Right lobe of liver (tissue), 6 donors: ENCODE measurements at places on chromosomes 1 and 21. TPM values are rescaled to one million over a fixed set of nuclear protein-coding genes. Genes with fewer than 3 reads are reported as not detected.

KRTAP7-1 gene
- not detected for total RNA-seq

PRAMEF4 gene
- total RNA-seq = not detected

DMRTB1 gene
- not detected for total RNA-seq

KCNJ9 gene
- not detected for total RNA-seq

AUNIP gene
- total RNA-seq = not detected

TMEM200B gene
- 4.5 TPM for total RNA-seq

RHCE gene
- total RNA-seq = 0.90 TPM

TMCO4 gene
- 10.7 TPM for total RNA-seq

TCHH gene
- total RNA-seq = 0.25 TPM

LRRC8C gene
- 1.5 TPM for total RNA-seq

DNA sequence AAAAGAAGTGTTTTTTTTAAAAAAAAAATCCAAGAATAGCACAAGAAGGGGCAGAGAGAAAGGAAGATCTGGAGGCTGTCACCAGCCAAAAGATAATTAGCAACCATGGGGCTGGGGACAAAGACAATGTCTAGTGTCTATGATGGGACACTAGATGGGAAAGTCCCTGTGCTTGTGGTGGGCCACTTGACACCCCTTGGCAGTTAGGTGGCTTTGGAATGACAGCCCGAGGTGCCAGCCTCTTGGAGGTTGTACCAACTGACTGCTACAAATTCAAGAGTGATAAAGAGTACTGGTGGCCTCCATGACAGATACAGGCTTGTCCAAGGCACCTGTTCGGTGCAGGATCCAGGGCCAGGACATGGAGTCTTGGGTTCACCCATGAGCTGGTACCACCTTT is 21.6 kb downstream of the ATP2B4 start:
- no peak overlapping the region for H3K27ac ChIP-seq
- H3K36me3 ChIP-seq = no peaks in the 10 kb centered on the region
- no peaks in the 10 kb centered on the region for H3K27me3 ChIP-seq
- H3K4me1 ChIP-seq = no peaks in the 10 kb centered on the region
- DNase-seq = no peak

DNA sequence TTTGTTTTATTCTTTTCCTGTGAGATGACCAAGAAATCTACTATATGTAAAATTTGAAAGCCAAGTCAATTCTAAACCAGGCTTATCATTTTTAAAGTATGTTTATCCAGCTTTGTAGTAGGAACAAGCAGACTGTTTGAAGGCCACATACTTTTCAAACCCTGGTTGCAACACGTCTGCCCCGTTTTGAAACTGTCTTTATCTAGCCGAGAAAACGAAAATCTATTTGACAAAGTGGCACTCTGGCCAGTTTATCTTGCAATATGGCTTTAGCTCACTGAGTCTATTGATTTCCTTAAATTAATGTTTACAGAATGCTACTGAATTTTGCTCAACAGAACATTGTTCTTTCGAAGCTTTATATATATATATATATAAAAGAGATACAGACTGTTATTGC is 39.7 kb downstream of the PROX1 start:
- peak; percentile 79 for DNase-seq
- peak overlapping the region; percentile 5 for H3K27ac ChIP-seq
- H3K27me3 ChIP-seq = no peaks in the 10 kb centered on the region
- H3K36me3 ChIP-seq = no peaks in the 10 kb centered on the region
- H3K4me1 ChIP-seq = peaks cover 80% of the 10 kb centered on the region

DNA sequence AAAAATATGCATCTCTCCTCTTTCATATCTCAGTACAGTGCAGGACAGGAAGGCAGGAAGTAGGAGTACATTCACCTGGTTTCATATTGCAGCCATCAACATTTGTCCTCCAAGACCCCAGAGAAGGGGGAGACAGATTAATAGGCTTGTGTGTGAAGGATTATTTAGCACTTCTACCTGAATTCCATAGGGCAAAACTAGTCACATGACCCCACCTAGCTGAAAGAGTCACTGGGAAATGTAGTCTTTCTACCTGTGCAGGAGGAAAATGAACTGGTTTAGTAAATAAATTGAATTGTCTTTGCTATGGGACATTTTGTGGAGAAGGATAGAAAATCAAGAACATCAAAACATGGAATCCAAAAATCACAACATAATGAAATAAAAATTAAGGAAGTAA is 13.9 kb upstream of the TRIM33 start:
- H3K4me3 ChIP-seq = no peak overlapping the region
- no peaks in the 10 kb centered on the region for H3K36me3 ChIP-seq
- DNase-seq = no peak
- H3K4me1 ChIP-seq = no peaks in the 10 kb centered on the region

GRCh38 chr1:245404527-245404926 is 249.7 kb downstream of the KIF26B start:
- no peaks in the 10 kb centered on the region for H3K27me3 ChIP-seq
- no peak overlapping the region for H3K4me3 ChIP-seq
- no peak for DNase-seq
- H3K27ac ChIP-seq = no peak overlapping the region
- no peaks in the 10 kb centered on the region for H3K4me1 ChIP-seq

GRCh38 chr1:58204284-58204683 is 342.2 kb downstream of the OMA1 start:
- H3K4me1 ChIP-seq = peaks cover 11% of the 10 kb centered on the region
- no peak overlapping the region for H3K4me3 ChIP-seq
- DNase-seq = no peak
- no peaks in the 10 kb centered on the region for H3K36me3 ChIP-seq

GRCh38 chr1:109509176-109510134 is at the start of gene AMIGO1:
Gene AMIGO1, minus strand, starts transcription at chr1:109509727. Its CDS starts 815 bp downstream, at chr1:109508912.
- no peaks in the 10 kb centered on the region for H3K4me1 ChIP-seq
- H3K4me3 ChIP-seq = peak within 1 kb of the TSS; percentile 73
- H3K27me3 ChIP-seq = no peaks in the 10 kb centered on the region
- H3K36me3 ChIP-seq = no peaks in the 10 kb centered on the region
- no peak within 1 kb of the TSS for H3K27ac ChIP-seq
- peak; percentile 67 for DNase-seq

GRCh38 chr1:147895123-147895522 is 7.5 kb upstream of the GJA8 start:
- H3K27me3 ChIP-seq = no peaks in the 10 kb centered on the region
- no peaks in the 10 kb centered on the region for H3K36me3 ChIP-seq
- H3K27ac ChIP-seq = no peak overlapping the region
- H3K4me1 ChIP-seq = no peaks in the 10 kb centered on the region

GRCh38 chr1:10779841-10780240 is 16.6 kb downstream of the CASZ1 start:
- H3K4me1 ChIP-seq = no peaks in the 10 kb centered on the region
- H3K27me3 ChIP-seq = no peaks in the 10 kb centered on the region
- H3K4me3 ChIP-seq = no peak overlapping the region
- DNase-seq = peak; percentile 36
- H3K27ac ChIP-seq = no peak overlapping the region
- no peaks in the 10 kb centered on the region for H3K36me3 ChIP-seq

DNA sequence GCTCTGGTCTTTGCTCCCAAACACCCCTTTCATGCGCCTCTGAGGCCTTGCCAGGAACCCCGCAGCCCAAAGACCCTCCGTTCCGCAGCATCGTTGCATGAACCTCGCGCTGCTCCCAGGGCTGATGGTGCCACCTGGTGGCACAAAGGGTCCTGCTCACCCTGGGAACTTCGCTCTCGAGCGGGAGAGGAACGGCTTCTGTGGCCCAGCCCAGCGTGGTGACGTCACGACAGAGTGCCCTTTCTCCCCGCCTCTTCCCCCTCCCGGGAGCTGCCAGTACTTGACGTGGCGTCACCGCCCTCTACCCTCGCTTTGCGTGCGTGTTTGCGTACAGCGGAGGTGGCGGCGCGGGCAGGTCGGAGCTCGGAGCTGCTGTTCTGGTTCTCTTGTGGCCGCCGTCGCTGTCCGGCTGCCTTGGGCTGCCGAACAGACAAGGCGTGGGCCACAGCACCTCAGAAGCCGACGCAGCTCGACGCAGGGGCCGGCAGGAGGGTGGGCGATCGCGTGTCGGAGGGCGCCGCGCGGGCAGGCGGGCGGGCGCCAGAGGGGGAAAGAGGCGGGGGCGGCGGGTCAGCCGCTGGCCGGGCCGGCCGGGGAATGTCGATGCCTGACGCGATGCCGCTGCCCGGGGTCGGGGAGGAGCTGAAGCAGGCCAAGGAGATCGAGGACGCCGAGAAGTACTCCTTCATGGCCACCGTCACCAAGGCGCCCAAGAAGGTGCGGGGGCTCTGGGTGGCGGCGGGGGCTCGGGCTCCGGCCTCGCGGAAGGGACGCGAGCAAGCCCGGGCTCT is at the start of gene AHCYL1:
AHCYL1 (plus strand) TSS at position 310 of the 791 bp plus-strand sequence; CDS start at position 598, 288 bp downstream.
- H3K36me3 ChIP-seq = no peaks in the 10 kb centered on the region
- H3K27me3 ChIP-seq = no peaks in the 10 kb centered on the region
- peak; percentile 100 for DNase-seq

GRCh38 chr1:101748077-101748476 is 248.6 kb downstream of the OLFM3 start:
- no peak overlapping the region for H3K27ac ChIP-seq
- H3K4me1 ChIP-seq = no peaks in the 10 kb centered on the region
- no peaks in the 10 kb centered on the region for H3K27me3 ChIP-seq
- no peaks in the 10 kb centered on the region for H3K36me3 ChIP-seq
- no peak overlapping the region for H3K4me3 ChIP-seq

DNA sequence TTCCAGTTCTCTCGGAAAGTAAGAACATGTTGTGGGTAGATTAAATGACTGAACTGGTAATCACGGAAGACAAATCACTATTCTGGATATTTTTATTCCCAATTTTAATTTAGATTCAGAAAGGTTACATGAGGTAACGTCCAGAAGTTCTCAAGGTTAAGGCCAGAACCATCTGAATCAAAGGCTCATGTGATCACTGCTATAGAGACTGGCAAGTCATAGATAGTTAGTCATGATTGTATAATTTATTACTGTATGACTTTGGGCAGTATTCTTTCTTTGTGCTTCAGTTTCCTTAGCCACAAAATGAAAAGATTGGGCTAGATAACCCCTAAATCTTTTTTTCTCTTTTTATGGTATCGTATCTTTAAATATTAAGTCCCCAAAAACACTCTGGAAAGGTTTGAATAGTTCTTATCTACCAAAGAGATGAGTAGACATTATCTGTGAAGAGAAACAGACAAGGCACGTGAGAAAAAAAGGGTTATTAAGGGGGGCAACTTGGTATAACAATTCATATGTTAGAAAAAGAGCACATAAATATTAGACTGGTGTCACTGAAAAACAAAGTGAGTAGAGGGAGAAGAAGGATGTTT is 241.0 kb downstream of the PTPRC start:
- H3K27me3 ChIP-seq = no peaks in the 10 kb centered on the region
- H3K4me1 ChIP-seq = no peaks in the 10 kb centered on the region
- H3K27ac ChIP-seq = no peak overlapping the region
- no peaks in the 10 kb centered on the region for H3K36me3 ChIP-seq
- H3K4me3 ChIP-seq = no peak overlapping the region
- no peak for DNase-seq

DNA sequence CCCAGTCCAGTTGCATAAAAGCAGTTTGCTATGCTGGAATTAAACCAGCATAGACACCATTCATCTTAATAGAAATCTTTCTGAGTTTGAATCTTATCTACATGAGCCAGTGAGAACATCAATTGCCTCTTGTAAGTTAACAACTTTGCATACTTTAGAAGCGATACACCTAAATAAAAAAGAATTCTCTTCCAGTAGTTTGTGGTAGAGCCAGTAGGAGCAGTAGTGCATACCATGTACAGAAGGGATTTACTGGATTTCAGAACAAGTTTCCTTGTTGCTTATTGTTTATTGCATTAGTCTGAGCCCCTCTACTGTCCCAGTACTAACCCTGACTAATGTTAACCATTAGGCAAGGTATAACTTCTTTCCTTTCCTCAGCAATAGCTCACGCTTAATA is 313.1 kb downstream of the TGFB2 start:
- H3K4me3 ChIP-seq = no peak overlapping the region
- H3K27me3 ChIP-seq = no peaks in the 10 kb centered on the region
- DNase-seq = no peak
- no peaks in the 10 kb centered on the region for H3K36me3 ChIP-seq

GRCh38 chr1:42403880-42404400 is 23.3 kb downstream of the RIMKLA start:
- no peak overlapping the region for H3K27ac ChIP-seq
- no peak for DNase-seq
- no peaks in the 10 kb centered on the region for H3K36me3 ChIP-seq
- H3K27me3 ChIP-seq = no peaks in the 10 kb centered on the region

DNA sequence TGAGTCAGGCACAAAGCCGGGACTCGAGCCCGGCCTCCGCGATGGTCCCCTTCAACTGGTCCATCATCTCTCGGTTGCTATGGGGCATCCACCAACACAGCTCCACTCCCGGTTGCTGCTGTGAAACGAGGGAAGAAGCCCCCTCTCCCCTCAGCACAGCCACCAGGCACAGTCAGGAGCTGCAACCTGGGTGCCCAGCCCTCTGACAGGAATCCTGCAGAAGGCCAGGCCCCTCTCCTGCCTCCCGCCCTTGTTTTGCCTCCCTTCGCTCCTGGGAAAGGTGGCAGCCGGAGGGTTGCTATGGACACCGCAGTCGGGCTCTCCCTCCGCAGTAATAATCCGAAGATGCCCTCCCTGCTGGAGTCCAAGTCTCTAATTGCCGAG is 8.9 kb upstream of the KCNN3 start:
- H3K27ac ChIP-seq = no peak overlapping the region
- no peaks in the 10 kb centered on the region for H3K4me1 ChIP-seq
- H3K27me3 ChIP-seq = no peaks in the 10 kb centered on the region
- H3K4me3 ChIP-seq = no peak overlapping the region

DNA sequence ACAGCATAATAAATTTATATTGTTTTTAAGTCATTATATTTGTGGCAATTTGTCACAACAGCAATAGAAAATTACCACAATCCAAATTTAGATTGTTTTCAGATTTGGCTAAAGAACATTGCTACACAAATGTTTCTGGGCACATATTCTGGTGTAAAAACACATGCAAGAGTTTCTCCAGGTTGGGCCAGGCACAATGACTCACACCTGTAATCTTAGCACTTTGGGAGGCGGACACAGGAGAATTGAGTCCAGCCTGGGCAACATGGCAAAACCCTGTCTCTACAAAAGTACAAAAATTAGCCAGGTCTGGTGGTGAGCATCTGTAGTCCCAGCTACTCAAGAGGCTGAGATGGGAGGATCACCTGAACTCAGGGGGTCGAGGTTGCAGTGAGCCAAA is 8.4 kb downstream of the ERO1B start:
- no peak overlapping the region for H3K27ac ChIP-seq
- DNase-seq = no peak
- no peaks in the 10 kb centered on the region for H3K36me3 ChIP-seq
- no peak overlapping the region for H3K4me3 ChIP-seq
- H3K4me1 ChIP-seq = no peaks in the 10 kb centered on the region

DNA sequence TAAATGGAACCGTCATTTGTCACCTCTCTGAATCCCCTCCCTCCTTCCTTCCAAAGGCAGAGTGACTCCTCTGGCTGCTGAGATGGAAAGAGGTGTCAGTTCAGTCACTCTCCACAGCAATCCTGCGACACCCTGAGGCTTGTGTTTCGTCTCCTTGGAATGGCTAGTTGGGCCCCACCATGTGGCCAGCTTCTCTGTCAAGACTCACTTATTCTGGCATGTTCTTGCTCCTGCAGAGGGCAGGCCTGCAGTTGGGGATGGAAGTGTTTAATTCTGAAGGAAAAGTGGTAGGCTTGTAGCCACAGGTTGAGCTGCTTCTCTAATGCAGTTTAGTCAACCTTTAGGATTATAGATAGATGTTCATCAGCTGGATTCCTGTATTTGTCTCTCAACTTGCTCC is 149.6 kb downstream of the LMO4 start:
- no peaks in the 10 kb centered on the region for H3K27me3 ChIP-seq
- DNase-seq = no peak
- no peaks in the 10 kb centered on the region for H3K4me1 ChIP-seq
- no peaks in the 10 kb centered on the region for H3K36me3 ChIP-seq
- no peak overlapping the region for H3K4me3 ChIP-seq
- H3K27ac ChIP-seq = no peak overlapping the region

- no peak overlapping the region for H3K27ac ChIP-seq
- DNase-seq = no peak
- H3K36me3 ChIP-seq = no peaks in the 10 kb centered on the region
- no peaks in the 10 kb centered on the region for H3K27me3 ChIP-seq
Observed at GRCh38 chr1:98260839-98261238, 340.0 kb upstream of the DPYD start.
